ENCODE measurements at places on chromosomes 16 and 17. TPM values are rescaled to one million over a fixed set of nuclear protein-coding genes. Genes with fewer than 3 reads are reported as not detected.
A peak's percentile ranks its signal among the peaks of the same experiment; 100 is the strongest.

- no peak for DNase-seq
Measured at GRCh38 chr17:6668727-6669425, 17.3 kb downstream of the C17orf100 start.

DNA sequence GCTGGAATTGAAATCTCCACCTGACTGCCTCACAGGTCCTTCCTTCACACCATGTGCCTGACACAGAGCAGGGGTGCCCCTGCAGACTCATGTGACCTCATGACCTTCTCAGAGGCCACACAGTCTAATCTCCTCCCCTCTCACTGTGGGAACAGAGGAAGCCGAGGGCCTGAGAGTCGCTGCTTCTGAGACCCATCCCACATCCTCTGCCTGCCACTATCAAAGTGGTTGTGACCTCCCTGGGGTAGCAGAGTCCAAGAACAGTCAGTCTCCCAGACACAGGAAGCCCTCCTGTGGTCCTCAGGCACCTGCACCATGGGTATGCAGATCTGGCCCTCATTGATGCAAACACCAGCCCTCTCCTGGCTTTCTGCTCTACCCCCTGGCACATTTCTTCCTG lies 78.5 kb downstream of the RAB11FIP4 start:
- no peak for DNase-seq

GRCh38 chr16:71493213-71493612 lies 4.1 kb upstream of the ZNF19 start:
- no peak for DNase-seq

Gene ABCC6
- 1.3 TPM for polyA plus RNA-seq

- DNase-seq, result no peak
Measured at GRCh38 chr17:37648555-37648954, 5.3 kb upstream of the DDX52 start.

- peak; percentile 34 for DNase-seq
Measured at GRCh38 chr16:52912565-52913173, 140.0 kb downstream of the CHD9NB start.

DNA sequence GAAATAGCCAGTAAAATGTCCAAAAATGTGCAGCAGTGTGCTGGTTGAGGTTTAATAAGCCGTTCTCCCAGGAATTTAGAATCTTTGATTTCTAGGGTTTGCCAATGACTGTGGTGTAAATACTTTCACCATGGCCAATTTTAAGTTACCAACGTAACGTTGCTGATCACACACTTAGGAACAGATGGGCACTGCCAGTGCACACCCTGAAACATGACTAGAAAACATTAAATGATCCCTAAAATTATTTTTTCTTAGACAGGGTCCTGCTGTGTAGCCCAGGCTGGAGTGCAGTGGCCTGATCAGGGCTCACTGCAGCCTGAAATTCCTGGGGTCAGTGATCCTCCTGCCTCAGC lies 3.2 kb downstream of the CA5A start:
- DNase-seq, result no peak

- DNase-seq, result no peak
Measured at GRCh38 chr16:78695391-78695790, 595.9 kb downstream of the WWOX start.

DNA sequence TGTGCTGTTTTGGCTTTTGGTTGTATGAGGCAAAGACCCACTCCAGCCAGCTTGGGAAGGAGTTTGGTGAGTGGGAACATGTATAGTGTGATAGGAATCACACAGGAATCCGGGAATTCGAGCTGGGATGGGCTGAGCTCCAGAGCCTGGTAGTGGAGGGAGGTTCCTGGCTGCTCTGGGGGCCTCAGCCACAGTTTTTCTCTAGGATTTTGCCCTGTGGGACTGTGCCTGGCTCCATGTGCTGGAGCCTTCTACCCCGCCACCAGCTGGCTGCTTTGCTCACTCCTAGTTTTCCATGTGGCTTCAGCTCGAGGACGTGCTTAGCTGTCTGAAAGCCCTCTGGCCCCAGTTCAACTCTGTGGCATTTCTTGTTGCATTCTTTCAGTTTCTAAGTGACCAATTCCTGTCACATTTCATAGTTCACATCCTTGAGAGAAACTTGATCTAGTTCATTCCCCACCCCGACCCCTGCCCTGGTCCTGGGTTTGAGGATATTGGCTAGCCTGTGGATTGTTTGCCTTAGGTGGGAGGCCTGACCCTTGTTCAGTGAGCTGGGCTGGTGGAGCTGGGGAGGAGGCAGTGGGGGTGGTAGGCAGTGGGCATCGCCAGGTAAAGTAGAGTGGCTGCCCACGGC lies 5.0 kb downstream of the SEC14L1 start:
- DNase-seq, result no peak

DNA sequence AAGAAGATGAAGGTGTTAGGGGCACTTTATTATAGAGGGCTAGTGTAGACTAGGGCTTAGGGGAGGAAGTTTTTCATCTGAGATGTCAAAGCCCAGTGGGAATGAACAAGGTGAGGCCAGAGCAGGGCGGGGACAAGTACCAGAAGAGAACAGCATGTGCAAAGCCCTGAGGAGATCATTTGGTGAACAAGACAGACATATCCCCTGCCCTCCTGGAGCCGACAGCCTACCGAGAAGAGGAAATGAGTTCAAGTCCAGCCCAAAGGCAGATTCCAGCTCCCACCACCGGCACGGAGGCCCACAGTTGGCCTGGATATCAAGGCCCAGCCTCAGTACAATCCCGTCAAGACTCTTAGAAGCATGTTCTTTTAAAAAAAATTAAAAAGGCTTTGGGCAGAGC lies 61.1 kb downstream of the C16orf78 start:
- no peak for DNase-seq

- DNase-seq, result no peak
Measured at GRCh38 chr16:68889508-68890150, 46.3 kb downstream of the TANGO6 start.

Gene SDR42E2
- polyA plus RNA-seq, result not detected

GRCh38 chr17:39787041-39787440 lies 49.3 kb downstream of the GRB7 start:
- DNase-seq, result no peak

Gene CES2
- 26.3 TPM for polyA plus RNA-seq

GRCh38 chr17:11205659-11206058 lies 35.4 kb upstream of the SHISA6 start:
- DNase-seq, result no peak

GRCh38 chr16:49664221-49665215 lies 191.4 kb downstream of the ZNF423 start:
- DNase-seq, result no peak

DNA sequence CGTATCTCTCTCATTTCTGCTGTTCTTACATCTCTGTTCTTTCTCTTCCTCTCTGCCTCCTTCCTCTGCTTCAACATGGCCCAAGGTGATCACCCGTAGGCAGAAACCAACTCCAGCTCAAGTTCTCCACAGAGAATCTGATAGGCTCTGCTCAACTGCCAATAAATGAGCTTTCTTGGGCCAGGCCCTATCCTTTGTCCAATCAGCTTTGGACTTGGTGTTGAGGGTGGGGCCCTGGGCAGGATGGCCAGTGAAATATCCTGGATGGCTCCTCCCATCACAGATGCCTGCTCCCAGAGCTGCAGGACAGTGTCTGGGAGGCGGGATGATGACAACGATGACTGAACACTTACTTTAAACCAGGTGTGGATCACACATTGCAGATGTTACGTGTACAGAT lies 17.4 kb upstream of the BRD7 start:
- no peak for DNase-seq

DNA sequence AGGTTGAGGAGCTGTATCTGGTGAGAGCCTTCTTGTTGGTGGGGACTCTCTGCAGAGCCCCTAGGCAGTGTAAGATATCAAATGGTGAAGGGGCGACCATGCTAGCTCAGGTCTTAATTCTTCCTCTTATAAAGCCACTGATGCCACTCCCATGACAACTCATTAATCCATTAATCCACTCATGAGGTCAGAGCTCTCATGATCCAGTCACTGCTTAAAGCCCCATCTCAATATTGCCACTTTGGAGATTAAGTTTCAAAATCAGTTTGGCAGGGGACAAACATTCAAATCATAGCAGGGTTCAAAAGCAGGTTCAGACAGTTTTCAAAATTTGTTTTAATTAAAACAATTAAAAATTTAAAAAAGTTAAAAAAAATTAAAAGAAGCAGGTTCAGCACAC lies 13.1 kb upstream of the SPECC1 start:
- DNase-seq, result no peak

- DNase-seq, result no peak
Measured at GRCh38 chr17:35878361-35878760, 1.8 kb downstream of the CCL5 start.

- DNase-seq, result no peak
Measured at GRCh38 chr16:72989579-72990551, 58.1 kb downstream of the ZFHX3 start.

DNA sequence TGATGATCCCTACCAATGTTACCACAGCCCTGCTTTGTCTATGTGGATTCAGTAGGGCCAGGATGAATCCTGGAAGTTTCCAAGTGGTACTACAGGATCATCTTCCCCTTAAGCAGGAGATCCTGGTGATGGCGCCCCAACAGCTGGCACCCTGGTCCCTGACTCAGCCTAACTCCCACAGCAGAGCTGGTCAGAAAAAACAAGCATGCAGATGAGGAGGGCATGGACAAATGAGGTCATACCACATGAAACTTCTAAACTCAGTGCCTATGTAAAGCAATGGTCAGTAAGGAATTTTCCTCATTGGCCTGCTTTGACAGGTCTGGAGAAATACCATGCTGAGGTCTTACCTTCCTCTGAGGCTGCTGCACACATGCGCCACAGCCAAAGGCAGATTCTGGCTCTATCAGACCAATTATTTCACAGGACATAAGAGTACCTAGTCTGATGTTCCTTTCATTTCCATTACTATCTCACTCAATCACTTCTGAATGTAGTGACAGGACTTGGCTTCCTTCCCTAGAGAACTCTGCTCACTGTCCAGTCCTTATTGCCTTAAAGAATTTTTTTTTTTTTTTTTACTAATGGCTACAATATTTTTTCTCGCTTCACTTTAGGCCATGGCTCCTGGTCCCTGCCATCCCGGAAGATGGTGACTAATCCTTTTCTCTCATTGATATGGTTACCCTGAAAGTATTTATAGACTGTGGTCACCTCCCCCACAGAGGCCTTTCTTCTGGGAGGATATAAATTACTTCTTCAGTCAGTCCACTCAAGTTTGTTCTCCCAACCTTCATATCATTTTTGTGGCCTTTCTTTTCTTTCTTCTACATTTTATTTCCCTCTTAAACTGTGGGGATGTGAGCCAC lies 525.2 kb upstream of the PSMD7 start:
- DNase-seq, result no peak

Data from forelimb muscle (tissue), 1 donor.